ENCODE measurements at places on chromosomes 16 and 17.
A peak's percentile ranks its signal among the peaks of the same experiment; 100 is the strongest.

DNA sequence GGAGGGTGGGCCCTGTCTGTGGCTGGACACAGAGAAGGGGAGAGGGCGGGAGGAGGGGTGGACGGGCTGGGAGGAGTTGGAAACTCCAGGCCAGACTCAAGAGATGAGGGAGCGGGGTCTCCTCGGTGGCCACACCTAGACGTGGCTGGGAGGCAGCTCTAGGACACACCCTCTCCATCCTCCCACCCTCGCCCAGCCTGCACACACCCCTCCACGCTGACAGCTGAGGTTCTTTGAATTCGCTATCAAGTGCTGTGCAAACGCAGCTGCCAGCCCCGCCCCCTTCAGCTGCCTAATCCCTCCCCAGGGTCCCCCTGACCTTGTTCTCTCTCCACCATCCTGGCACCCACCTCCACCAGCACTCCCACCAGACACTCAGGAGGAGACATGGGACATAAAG, 48.7 kb downstream of the DNAH17 start:
- no peak for DNase-seq

GRCh38 chr17:49723423-49723822, 15.7 kb upstream of the SLC35B1 start:
- DNase-seq, result no peak

DNA sequence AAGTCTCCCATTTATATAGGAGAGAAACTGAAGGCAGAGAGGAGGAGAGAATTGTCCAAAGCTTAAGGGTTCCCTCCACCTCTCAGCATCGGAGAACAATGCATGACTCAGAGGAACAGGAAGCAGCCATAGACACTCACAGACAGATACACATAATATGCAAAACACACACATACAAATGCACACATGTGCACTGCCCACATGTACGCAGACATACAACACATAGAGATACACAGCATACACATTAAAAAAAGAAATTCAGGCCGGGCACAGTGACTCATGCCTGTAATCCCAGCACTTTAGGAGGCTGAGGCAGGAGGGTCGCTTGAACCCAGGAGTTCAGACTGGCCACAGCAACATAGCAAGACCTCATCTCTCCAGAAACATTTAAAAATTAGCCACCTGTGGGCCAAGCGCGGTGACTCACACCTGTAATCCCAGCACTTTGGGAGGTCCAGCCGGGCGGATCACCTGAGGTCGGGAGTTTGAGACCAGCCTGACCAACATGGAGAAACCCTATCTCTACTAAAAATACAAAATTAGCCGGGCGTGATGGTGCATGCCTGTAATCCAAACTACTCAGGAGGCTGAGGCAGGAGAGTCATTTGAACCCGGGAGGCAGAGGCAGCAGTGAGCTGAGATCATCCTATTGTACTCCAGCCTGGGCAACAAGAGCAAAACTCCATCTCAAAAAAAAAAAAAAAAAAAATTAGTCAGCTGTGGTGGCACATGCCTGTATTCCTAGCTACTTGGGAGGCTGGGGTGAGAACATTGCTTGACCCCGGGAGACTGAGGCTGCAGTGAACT, 11.3 kb downstream of the ERAL1 start:
- peak; percentile 29 for DNase-seq

- DNase-seq, result peak; percentile 89
Observed at GRCh38 chr16:84013787-84014569, 28.6 kb downstream of the SLC38A8 start.

- DNase-seq, result no peak
Observed at GRCh38 chr17:76122431-76123190, 18.4 kb downstream of the FOXJ1 start.

DNA sequence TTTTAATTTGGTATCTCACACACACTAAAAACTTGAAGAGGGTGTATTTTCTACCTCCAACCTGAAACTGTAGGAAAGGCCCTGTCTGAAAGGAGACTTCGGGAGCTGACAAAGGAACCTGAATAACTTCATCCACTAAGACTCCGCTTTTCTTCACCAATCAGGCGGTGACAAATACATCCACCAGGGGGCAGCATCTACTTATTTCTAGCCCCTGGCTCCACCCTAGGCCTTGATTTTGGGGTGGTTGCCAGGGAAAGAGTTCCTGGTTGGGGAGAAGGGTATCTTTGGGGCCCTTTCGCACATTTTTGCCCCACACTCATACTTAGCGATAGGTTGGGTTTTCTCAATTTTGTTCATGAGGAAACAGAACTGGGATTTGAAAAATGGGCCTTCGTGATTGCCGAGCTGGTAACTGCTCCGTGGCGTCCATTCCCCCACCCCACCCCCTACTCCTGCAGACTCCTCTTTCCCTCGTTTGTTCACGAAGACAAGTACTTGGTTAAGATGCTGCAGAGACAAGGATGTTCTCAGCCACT, 4.8 kb upstream of the ARL4D start:
- DNase-seq, result peak; percentile 89

GRCh38 chr16:31529937-31530312, 2.2 kb downstream of the AHSP start:
- DNase-seq, result no peak

DNA sequence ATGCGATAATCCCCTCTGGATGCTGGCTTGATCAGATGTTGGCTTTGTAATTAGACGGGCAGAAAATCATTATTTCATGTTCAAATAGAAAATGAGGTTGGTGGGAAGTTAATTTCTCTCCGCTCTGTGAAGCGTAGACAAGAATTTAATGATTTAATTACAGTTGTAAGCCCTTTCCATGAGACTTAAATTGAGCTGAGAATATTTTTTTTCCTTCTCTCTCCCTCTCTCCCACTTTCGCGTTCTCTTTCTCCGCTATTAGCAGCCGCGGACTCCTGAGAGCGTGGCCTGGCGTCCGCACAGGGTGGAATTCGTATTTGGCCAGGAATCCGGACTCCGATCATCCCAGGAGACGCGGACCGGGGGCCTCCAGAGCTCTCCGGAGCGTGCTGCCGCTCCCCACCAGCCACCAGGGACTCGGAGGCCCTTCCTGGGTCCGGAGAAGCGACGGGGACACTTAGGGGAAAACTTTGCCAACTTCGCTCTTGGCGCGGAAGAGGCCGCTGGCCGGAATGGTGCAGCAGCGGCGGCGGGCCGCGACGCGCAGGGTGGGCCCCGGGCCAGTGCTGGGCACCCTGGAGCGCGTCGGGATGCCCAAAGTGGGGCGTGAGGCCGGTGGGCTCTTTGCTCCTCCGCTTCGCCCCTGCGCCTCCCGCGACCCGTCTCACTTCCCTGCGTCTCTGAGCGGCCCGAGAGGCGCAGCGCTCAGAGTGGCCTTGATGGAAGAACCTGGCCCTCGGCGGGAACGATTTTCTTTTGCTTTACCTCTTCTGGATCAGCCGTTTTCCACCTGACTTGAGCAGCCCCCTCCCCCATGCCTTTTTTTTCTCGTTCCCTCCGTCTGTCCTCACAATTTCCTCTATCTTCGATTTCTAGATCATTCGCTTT, 3.6 kb upstream of the IRX3 start:
- no peak for DNase-seq
